ENCODE measurements at places on chromosomes 2 and 18. TPM values are rescaled to one million over a fixed set of nuclear protein-coding genes. Genes with fewer than 3 reads are reported as not detected.

RGPD3 gene
- not detected for total RNA-seq

VAMP8 gene
- 0.43 TPM for total RNA-seq

CKAP2L gene
- total RNA-seq: 15.8 TPM

CTNNA2 gene
- total RNA-seq: 0.39 TPM

COL4A3 gene
- not detected for total RNA-seq

DNA sequence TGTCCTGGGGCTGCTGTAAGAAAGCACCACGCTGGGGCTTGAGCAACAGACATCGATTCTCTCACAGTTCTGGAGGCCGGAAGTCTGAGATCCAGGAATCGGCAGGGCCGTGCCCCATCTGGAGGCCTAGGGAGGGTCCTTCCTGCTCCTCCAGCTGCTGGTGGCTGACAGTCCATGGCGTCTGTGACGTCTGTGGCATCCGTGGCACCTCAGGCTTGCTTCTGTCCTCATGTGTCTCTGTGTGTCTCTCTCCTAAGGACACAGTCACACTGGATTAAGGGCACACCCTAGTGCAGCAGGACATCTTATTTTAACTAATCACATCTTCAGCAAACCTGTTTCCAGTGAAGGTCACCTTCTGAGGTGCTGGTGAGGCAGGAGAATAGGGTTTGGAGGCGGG is 32.6 kb upstream of the KCNF1 start:
- DNase-seq: no peak

DNA sequence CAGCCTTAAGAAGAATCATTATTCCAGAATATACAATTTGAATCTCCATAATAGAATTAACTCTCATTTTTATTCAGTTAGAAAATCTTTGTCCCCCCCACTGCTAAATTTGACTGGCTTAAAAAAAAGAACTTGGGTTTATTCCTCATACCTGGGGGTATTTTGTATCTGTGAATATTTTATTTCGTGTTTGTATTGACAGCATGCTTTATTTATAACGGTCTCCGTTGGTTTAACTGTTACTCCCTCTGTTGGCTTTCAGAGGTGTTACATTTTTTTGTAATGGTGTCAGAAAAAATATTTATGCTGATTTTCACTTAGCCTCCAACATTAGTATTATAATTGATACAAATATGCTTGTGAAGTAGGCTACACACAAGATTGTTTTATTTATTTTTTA is 109.1 kb downstream of the HAUS1 start:
- DNase-seq: no peak

- no peak for DNase-seq
Measured at GRCh38 chr2:224890372-224890771, 151.9 kb downstream of the DOCK10 start.

DNA sequence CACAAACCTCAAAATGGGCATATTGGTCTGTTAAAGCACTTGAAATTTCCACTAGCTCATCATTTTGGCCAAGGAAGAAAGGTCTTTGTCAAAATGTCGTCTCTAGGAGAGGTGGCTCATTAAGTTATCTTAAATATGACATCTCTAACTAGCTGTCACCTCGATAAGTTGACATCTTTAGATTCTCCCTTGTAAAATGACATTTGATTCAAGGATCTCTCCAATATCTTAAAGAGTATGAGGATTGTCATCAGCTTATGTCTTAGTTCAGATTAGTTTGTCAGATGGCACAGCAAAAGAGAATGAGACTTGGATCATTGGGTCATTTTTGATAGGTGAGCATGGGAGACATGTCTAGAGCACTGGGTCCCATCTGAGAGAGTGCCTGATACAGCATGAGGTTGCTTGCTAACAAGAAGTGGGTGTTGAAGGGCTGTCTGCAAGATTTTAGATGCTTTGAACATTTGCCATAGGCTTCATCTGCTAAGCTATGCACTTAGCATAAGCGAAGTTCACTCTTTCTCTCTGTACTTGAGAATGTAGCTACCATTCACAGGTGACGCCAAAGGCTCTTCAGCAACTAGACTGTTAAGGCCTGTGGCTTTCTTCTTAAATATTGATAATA is 12.9 kb downstream of the PTPRM start:
- no peak for DNase-seq

GRCh38 chr2:186467421-186467820 is 18.6 kb upstream of the ZC3H15 start:
- no peak for DNase-seq

GRCh38 chr2:86411396-86411795 is 29.8 kb upstream of the KDM3A start:
- DNase-seq: no peak

- no peak for DNase-seq
Measured at GRCh38 chr18:35189510-35189909, 51.3 kb upstream of the ZNF397 start.

DNA sequence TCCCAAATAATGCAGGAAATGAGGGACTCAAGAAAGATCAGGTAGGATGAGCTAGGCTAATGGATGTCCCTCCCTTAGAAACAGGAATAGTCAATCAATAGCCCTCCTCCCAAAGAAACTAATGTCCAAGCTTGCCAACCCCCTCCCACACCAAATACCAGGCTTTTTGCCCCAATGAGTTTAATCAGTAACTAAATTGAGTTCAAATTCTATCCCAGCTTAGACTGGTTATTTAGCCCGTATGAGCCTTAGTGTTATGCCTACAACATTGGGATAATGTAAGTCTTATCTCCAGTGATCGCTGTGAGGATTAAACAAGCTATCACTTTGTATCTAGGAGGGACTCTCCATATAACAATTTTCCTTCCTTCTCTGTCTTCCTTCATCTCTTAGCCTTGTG is 310.7 kb downstream of the DPP10 start:
- no peak for DNase-seq

- no peak for DNase-seq
Measured at GRCh38 chr18:63180971-63181376, 138.6 kb downstream of the BCL2 start.

DNA sequence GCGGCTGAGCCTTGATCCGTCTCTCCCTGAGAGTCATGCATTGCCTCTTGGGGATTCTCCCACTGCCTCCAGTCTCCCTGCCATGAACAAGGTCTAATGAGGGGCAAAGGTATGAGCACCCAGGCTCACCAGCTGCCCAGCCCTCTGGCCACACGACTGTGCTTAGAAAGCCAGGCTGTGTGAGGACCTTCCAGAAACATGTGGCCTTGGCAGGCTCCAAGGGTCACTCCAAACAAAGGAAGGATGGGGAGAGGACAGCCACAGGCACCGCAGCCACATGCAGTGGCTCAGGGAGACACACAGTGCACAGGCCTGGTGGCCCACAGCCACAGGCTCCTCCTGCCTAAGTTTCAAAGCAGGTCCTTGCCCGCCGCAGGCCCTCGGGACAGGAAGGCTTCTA is 35.8 kb downstream of the TGFA start:
- no peak for DNase-seq

DNA sequence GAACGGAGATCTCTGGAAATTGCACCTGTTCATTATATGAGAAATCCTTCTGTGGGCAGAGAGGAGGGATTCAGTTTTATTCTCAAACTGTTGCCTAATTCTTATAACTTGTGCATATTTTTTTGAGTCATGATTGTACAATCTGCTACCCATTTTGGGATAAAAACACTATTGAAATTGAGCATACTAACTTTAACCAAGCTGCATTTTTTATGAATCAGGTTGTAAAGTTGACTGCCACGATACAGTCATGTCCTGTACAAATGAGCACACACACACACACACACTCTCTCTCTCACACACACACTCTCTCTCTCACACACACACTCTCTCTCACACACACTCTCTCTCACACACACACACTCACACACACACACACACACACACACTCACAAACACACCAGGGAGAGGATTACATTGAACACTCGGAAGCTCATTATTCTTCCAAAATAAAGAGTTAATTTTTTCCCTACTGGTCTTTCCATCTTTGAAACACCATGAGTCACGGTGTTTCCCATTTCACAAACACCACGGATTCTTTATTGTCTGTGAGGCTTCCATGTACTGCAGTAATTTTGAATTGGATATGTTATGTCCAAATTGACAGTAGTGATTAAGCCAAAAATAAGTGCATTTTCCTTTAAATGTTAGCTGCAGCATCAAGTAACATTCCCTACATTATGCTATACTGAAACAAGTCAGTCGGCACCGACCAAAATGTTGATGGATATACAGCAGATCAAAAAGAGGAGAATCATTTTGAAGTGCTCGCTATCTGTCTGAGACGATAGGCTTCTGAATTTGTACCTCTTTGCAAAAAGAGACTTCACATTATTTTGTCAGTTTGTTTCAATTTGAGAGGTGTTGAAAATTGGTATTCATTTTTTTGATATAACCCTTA is 216.9 kb downstream of the ARHGAP15 start:
- DNase-seq: no peak

- no peak for DNase-seq
Measured at GRCh38 chr2:24045511-24046508, 1.4 kb downstream of the WDCP start.

DNA sequence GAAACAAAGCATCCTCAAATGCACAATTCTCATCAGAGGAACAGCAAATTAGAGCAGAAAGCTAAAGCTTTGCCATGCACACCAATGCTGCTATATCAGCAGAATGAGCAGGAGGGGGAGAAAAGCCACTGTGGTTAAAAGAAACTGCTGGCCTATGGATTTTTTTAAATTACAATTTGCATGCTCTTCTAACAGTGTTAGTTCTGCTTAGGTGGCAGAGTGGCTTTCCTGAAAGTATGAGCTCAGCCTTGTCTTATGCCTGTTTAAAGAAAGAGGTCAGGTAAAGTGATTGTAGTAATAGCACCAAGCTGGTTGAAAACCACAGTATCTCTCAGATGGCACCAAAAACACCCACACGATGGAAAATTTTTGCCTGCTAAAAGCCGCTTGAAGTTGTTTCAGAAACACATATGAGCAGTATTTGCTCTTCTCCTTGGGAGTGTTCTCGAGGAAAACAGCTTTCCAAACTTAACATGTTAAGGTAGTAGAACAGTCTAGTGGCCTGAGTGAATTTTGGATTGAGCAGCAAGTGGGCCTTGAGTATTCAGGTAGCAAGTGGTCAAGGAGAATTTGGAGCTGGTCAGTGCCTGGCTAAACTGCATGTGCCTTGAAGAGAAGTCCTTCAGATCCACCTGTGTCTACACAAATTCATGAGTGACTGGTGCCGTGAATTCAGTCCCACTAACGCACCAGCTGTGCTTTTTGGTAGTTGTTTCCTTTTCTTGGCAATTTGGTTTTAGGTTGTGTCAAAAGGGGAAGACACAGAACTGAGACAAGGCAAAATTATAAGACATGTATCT is 19.6 kb upstream of the NDUFV2 start:
- DNase-seq: no peak

All from H4 (cell line).